ENCODE measurements at places on chromosomes 7 and 10. TPM values are rescaled to one million over a fixed set of nuclear protein-coding genes. Genes with fewer than 3 reads are reported as not detected.
A peak's percentile ranks its signal among the peaks of the same experiment; 100 is the strongest.

- DNase-seq, result no peak
- peaks cover 10% of the 10 kb centered on the region for H3K4me1 ChIP-seq
- no peak overlapping the region for H3K4me3 ChIP-seq
- H3K27ac ChIP-seq, result no peak overlapping the region
- no peaks in the 10 kb centered on the region for H3K36me3 ChIP-seq
Measured at GRCh38 chr7:51647486-51647885, 330.9 kb upstream of the COBL start.

- H3K36me3 ChIP-seq, result no peaks in the 10 kb centered on the region
- H3K27ac ChIP-seq, result no peak overlapping the region
- H3K27me3 ChIP-seq, result no peaks in the 10 kb centered on the region
- no peak overlapping the region for H3K4me3 ChIP-seq
Measured at GRCh38 chr7:129454249-129454551, 20.0 kb downstream of the STRIP2 start.

DNA sequence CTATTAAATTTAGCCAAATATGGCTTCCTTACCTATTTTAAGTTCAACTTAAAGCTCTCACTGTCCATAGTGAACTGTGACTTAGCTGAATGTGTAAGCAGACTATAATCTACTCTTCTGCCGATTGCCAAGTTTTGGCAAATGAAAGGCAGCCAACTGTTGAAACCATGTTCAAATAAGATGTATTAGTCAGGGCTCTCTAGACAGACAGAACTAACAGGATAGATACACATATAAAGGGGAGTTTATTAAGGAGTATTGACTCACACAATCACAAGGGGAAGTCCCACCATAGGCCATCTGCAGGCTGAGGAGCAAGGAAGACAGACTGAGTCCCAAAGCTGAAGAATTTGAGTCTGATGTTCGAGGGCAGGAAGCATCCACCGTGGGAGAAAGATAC, 837.7 kb upstream of the AUTS2 start:
- H3K4me3 ChIP-seq, result no peak overlapping the region
- no peak overlapping the region for H3K27ac ChIP-seq
- no peaks in the 10 kb centered on the region for H3K4me1 ChIP-seq
- H3K27me3 ChIP-seq, result no peaks in the 10 kb centered on the region
- H3K36me3 ChIP-seq, result no peaks in the 10 kb centered on the region
- no peak for DNase-seq

- no peaks in the 10 kb centered on the region for H3K4me1 ChIP-seq
- H3K36me3 ChIP-seq, result no peaks in the 10 kb centered on the region
- no peak for DNase-seq
- H3K27ac ChIP-seq, result no peak overlapping the region
- H3K4me3 ChIP-seq, result no peak overlapping the region
- H3K27me3 ChIP-seq, result no peaks in the 10 kb centered on the region
Measured at GRCh38 chr7:148447221-148447849, 143.2 kb upstream of the C7orf33 start.

DNA sequence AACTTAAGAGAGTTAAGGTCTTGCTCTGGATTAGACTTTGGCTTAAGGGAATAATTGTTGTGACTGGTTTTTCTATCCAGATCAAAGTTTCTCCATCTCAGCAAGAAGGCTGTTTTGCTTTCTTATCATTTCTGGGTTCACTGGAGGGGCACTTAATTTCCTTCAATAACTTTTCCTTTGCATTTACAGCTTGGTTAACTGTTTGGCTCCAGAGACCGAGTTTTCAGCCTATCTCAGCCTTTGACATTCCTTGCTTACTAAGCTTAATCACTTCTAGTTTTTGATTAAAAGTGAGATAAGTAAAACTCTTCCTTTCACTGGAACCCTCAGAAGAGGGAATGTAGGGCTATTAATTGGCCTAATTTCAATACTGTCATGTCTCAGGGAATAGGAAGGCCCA, 76.4 kb downstream of the LARP4B start:
- no peak overlapping the region for H3K4me3 ChIP-seq
- no peak overlapping the region for H3K27ac ChIP-seq
- peaks cover 71% of the 10 kb centered on the region for H3K36me3 ChIP-seq
- no peak for DNase-seq

The SOSTDC1 gene
- total RNA-seq, result 13.9 TPM

The CASP2 gene
- total RNA-seq, result 53.8 TPM

The PDK4 gene
- 6.5 TPM for total RNA-seq

The CAV2 gene
- 76.4 TPM for total RNA-seq

GRCh38 chr10:105266966-105267539, 626.0 kb downstream of the SORCS3 start:
- H3K4me1 ChIP-seq, result no peaks in the 10 kb centered on the region
- DNase-seq, result no peak
- no peaks in the 10 kb centered on the region for H3K36me3 ChIP-seq
- no peak overlapping the region for H3K27ac ChIP-seq
- no peaks in the 10 kb centered on the region for H3K27me3 ChIP-seq
- no peak overlapping the region for H3K4me3 ChIP-seq

DNA sequence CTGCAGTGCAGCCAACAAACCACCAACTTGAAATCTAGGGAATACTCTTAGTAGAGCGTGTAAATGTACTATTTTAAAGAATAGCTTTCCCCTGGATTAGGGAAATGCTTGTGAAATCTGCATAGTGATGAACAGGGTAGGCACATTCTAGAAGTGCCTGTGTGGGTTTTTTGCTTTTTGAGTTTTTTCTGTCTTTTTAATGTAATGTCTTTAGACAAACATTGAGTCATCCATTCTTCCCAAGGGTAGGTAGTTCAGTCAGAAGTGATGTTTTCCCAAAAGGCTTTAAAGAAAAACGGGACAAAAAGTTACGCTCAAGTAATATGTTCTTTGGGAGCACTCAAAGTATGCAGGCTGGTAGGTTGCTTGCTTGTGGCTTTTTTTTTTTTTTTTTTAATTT, 130.0 kb downstream of the AUTS2 start:
- no peaks in the 10 kb centered on the region for H3K4me1 ChIP-seq
- no peak overlapping the region for H3K27ac ChIP-seq
- no peak for DNase-seq
- no peak overlapping the region for H3K4me3 ChIP-seq
- no peaks in the 10 kb centered on the region for H3K27me3 ChIP-seq

- no peak overlapping the region for H3K27ac ChIP-seq
- no peak for DNase-seq
Measured at GRCh38 chr7:6262221-6262620, 10.2 kb downstream of the CYTH3 start.

GRCh38 chr10:100364735-100365391, 17.8 kb downstream of the SCD start:
- DNase-seq, result peak; percentile 75
- no peak overlapping the region for H3K4me3 ChIP-seq

GRCh38 chr7:111873326-111873646, 311.0 kb upstream of the IMMP2L start:
- no peak for DNase-seq
- H3K36me3 ChIP-seq, result no peaks in the 10 kb centered on the region
- no peak overlapping the region for H3K27ac ChIP-seq

- no peaks in the 10 kb centered on the region for H3K27me3 ChIP-seq
- peaks cover 34% of the 10 kb centered on the region for H3K4me1 ChIP-seq
- H3K36me3 ChIP-seq, result peaks cover 9% of the 10 kb centered on the region
- no peak for DNase-seq
Measured at GRCh38 chr7:55092186-55092974, 73.6 kb downstream of the EGFR start.

DNA sequence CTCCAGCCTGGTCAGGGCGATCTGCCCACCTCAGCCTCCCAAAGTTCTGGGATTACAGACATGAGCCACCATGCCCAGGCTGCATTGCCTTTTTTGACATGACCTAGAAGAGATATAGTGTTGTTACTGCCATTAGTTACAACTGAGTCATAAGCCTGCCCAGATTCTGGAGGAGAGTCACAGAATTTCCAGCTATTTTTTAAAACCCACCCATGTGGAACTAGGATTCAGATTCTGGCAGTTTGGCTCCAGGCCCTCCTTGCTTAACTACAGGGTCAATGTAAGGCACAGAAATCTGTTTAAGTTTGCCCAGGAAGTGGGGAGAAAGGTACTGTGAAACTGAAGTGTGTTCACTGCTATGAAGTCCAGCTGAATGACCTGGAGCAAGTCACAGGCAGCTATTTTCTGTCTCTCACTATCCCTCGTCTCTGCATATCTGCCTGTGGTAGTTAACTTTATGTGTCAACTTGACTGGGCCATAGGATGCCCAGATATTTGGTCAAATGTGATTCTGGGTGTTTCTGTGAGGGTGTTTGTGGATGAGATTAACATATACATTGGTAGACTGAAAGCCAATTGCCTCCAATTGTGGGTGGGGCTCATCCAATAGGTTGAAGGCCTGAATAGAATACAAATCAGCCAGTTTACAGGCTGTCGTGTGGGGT, 8.4 kb upstream of the MARVELD1 start:
- H3K36me3 ChIP-seq, result no peaks in the 10 kb centered on the region
- H3K27ac ChIP-seq, result no peak overlapping the region
- H3K4me3 ChIP-seq, result no peak overlapping the region
- H3K27me3 ChIP-seq, result no peaks in the 10 kb centered on the region

- no peak overlapping the region for H3K27ac ChIP-seq
- no peak for DNase-seq
- peaks cover 19% of the 10 kb centered on the region for H3K4me1 ChIP-seq
- H3K27me3 ChIP-seq, result peaks cover 18% of the 10 kb centered on the region
- peaks cover 13% of the 10 kb centered on the region for H3K36me3 ChIP-seq
- no peak overlapping the region for H3K4me3 ChIP-seq
Measured at GRCh38 chr10:132520177-132520811, 17.3 kb upstream of the INPP5A start.

The NFE2L3 gene
- 108 TPM for total RNA-seq

The PRSS37 gene
- total RNA-seq, result not detected

GRCh38 chr10:60073781-60074656, 167.7 kb upstream of the CCDC6 start:
- DNase-seq, result no peak
- no peaks in the 10 kb centered on the region for H3K36me3 ChIP-seq
- no peaks in the 10 kb centered on the region for H3K4me1 ChIP-seq
- H3K27me3 ChIP-seq, result no peaks in the 10 kb centered on the region
- H3K4me3 ChIP-seq, result no peak overlapping the region

The AS3MT gene
- total RNA-seq, result 0.35 TPM

GRCh38 chr7:44724276-44724675, 24.4 kb upstream of the ZMIZ2 start:
- H3K36me3 ChIP-seq, result peaks cover 5% of the 10 kb centered on the region
- no peak for DNase-seq
- no peak overlapping the region for H3K4me3 ChIP-seq
- no peaks in the 10 kb centered on the region for H3K27me3 ChIP-seq
- peaks cover 21% of the 10 kb centered on the region for H3K4me1 ChIP-seq
- no peak overlapping the region for H3K27ac ChIP-seq

The GSAP gene
- 26.0 TPM for total RNA-seq

DNA sequence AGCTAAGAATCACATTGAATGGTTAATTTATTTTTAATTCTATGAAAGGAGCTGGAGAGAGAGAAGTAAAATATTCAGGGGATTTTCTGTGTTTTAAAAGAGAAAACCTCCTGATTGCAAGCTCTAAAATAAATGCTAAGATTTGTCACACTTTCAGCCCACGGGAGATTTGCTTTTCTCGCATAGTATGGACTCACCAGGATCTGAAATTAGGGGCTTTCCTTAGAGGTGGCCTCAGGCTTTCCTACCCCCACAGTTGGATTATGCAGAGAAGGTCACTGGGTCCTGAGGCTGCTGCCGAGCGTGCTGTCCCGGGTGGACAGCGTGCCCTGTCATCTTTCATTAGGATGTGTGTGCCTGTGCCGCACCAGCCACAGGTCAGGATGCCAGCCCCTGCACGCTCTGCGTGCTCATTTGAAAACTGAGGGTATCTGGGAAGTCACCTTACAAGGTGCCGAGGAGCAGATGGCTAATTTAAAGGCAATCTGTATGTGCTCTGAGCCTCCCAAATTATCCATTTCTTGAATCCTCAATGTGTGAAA, 258.8 kb downstream of the CELF2 start:
- no peaks in the 10 kb centered on the region for H3K36me3 ChIP-seq
- H3K4me3 ChIP-seq, result no peak overlapping the region
- no peak overlapping the region for H3K27ac ChIP-seq
- no peak for DNase-seq

The SCIN gene
- total RNA-seq, result 22.6 TPM

The LBX1 gene
- total RNA-seq, result not detected

The CDNF gene
- 2.4 TPM for total RNA-seq

GRCh38 chr7:159019111-159019510, 125.6 kb downstream of the VIPR2 start:
- peaks cover 7% of the 10 kb centered on the region for H3K4me1 ChIP-seq
- H3K27ac ChIP-seq, result no peak overlapping the region
- H3K36me3 ChIP-seq, result no peaks in the 10 kb centered on the region
- H3K27me3 ChIP-seq, result peaks cover 24% of the 10 kb centered on the region

DNA sequence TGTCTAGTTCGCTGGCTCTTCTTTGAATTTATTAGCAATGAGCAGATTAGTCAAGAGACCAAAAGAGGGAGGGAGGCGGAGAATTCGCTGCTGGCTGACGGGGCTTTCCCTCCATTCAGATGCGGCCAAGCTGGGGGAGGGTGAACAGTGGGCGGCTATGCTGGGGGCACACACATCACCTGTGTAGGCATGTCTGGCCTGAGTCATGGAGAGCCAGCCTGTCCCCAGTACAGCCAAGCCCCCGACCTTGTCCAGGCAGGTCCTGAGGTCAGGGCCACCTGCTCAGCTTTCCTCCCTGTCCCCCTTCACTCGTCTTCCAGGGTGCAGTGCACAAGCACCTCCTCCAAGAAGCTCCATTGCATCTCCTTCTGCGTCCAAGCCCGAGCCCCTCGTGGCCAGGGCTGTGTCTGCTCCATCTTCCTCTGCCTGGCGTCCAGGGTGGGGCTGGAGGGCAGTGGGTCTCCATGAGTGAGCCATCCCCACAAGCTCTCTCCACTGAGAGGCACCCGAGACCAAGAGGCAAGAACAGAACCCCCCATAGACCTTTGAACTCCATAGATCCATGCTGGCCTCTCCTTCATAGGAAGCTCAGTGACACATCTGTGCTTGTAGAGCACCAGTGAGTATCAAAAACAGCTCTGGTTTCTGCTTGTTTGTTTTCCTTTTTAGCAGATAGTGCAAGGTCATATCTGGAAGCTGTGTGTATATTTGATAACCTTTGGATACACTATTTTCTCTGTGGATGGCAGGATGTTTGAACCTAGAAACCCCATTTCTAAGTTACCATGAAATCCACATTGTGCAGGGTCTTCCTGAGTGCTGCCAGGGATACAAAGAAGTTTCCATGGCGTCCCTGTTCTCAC, 1.9 kb upstream of the DEPP1 start:
- peaks cover 77% of the 10 kb centered on the region for H3K4me1 ChIP-seq
- H3K4me3 ChIP-seq, result peak overlapping the region; percentile 65
- H3K27me3 ChIP-seq, result no peaks in the 10 kb centered on the region
- H3K36me3 ChIP-seq, result peaks cover 40% of the 10 kb centered on the region
- no peak for DNase-seq
- peak overlapping the region; percentile 100 for H3K27ac ChIP-seq
